Urinary bladder (tissue), 4 donors: ENCODE measurements at places on chromosomes 2 and 18. TPM values are rescaled to one million over a fixed set of nuclear protein-coding genes. Genes with fewer than 3 reads are reported as not detected.

The REG1B gene
- 1.7 TPM for polyA plus RNA-seq

The MAPK4 gene
- polyA plus RNA-seq = 13.8 TPM

The SERPINB3 gene
- polyA plus RNA-seq = not detected

The SPP2 gene
- not detected for polyA plus RNA-seq

The MITD1 gene
- 32.1 TPM for polyA plus RNA-seq

The ABCB11 gene
- 0.04 TPM for polyA plus RNA-seq

The TMEM163 gene
- polyA plus RNA-seq = 2.4 TPM

The ANKRD30BL gene
- not detected for polyA plus RNA-seq

The ALPG gene
- polyA plus RNA-seq = not detected

The IL36RN gene
- polyA plus RNA-seq = not detected

The CFC1 gene
- not detected for polyA plus RNA-seq

The DQX1 gene
- polyA plus RNA-seq = 0.27 TPM

The ACVR1 gene
- 29.7 TPM for polyA plus RNA-seq

The CRIM1 gene
- 36.6 TPM for polyA plus RNA-seq

The BCL2 gene
- polyA plus RNA-seq = 6.3 TPM

The IL37 gene
- not detected for polyA plus RNA-seq

The AUP1 gene
- 112 TPM for polyA plus RNA-seq

The PDE1A gene
- polyA plus RNA-seq = 17.1 TPM

The POTEJ gene
- polyA plus RNA-seq = not detected

The ANO7 gene
- polyA plus RNA-seq = 1.2 TPM

The VAMP8 gene
- polyA plus RNA-seq = 89.9 TPM

The FNDC4 gene
- 10.5 TPM for polyA plus RNA-seq

The PROM2 gene
- polyA plus RNA-seq = 25.1 TPM

The EML6 gene
- polyA plus RNA-seq = 1.4 TPM

The FN1 gene
- 1,813 TPM for polyA plus RNA-seq

The OTOS gene
- not detected for polyA plus RNA-seq

The CAPN10 gene
- 23.3 TPM for polyA plus RNA-seq

The MC5R gene
- not detected for polyA plus RNA-seq

The GPR17 gene
- 0.47 TPM for polyA plus RNA-seq

The OTOF gene
- 0.10 TPM for polyA plus RNA-seq

The TMEM178A gene
- polyA plus RNA-seq = 1.3 TPM

The RAB17 gene
- polyA plus RNA-seq = 2.1 TPM

The TUBA3E gene
- not detected for polyA plus RNA-seq

The NR4A2 gene
- 11.1 TPM for polyA plus RNA-seq

The DSG3 gene
- 0.14 TPM for polyA plus RNA-seq

The DNAJC5G gene
- polyA plus RNA-seq = not detected
